ENCODE measurements at places on chromosomes 6 and 20.

DNA sequence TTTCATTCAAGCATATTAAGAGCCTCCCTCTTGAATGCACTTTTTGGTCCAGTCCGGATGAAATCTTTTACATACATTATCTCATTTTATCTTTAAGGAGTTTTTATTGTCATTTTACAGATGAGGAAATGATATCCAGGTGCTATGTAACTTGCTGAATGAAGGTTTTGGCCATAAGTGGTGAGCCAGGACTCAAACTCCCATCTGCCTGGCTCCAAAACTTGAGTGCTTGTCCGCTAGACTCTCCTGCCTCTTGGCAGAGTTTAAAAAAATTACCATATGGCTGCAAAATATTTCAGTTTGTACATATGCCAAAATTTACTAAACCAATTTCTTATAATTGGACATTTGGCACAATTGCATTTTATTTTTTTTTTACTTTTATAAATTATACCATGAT lies 12.2 kb downstream of the PDRG1 start:
- no peak for DNase-seq

DNA sequence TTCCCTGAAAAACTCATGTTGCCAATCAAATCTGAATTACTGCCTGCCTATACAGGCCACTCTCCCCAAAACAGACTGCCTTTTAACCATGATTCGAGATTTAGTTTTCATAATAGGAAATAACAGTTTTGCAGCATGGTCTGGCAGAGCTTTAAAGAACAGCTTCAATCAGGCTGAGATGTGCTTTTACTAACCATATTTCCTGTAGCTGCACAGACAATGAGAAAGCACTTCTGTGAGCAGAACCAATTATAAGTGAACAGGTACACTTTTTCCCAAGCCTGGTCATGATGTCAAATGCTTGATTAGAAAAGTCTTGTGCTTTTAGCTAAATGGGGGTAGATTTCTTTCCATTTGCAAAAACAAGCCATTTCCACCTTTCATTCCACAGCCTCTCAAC lies 108.2 kb downstream of the THEMIS start:
- no peak for DNase-seq

- DNase-seq = no peak
These were observed 200.0 kb upstream of the PMEPA1 start for GRCh38 chr20:57909763-57910331.

DNA sequence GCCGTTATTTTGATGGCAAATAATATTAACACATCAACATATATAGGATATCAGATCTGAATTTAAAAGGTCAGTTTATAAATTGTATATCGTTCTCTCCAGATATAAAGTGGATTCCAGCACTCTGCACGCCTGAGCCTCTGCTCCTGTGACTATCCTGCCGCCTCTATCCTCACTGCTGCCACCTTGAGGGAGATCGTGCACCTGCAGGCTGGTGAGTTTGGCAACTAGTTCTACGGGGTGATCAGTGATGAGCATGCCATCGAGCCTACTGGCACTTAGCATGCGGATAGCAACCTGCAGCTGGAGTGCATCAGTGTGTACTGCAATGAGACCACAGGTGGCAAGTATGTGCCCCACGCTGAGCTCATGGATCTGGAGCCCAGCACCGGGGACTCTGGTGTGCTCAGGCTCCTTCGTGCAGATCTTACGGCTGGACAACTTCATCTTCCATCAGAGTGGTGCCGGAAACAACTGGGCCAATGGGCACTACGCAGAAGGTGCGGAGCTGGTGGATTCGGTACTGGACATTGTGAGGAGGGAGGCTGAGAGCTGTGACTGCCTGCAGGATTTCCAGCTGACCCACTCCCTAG lies 84.9 kb downstream of the FBXO5 start:
- DNase-seq = peak; percentile 60

GRCh38 chr6:161031721-161032495 lies 40.3 kb downstream of the MAP3K4 start:
- no peak for DNase-seq

DNA sequence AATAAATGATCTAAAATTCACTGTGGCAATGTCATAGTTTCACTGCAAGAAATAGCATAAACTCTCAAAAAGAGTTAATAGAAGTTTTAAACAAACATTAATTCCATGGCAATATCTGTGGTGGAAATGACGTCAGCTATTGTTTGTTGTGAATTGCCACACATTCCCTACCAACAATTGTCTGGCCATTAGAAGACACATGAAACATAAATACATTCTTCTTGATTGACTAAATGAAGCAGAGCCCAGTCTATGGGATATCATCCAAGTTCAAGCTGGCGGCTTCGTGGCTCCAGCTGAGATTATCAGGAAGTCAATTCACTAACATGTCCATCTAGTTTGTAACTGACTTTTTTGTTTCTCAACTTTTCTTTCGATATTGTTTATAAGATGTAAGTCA lies 369.0 kb downstream of the ARHGAP18 start:
- no peak for DNase-seq

DNA sequence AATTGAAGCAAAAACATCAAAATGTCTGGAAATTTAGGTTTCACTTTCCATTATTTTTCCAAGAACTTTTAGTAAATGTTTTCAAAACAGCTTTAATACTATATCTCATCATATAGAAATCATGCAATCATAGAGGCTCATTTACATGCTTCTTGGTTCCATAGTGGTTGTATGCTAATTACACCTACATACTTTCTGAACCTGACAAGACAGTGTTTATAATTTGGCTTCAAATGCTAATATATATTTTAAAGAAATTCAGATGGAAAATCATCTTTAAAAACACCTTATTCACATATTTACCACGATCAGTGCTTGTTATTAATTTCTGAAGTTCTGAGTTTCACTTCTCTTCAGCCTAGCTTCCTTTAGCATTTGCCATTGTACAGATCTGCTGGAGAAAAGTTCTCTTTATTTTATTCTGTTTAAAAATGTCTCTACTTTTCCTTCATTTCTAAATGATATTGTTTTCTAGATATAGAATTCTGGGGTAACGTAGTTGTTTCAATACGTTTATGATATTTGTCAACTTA lies 89.9 kb downstream of the PLCB1 start:
- no peak for DNase-seq

- DNase-seq = no peak
These were observed 66.5 kb downstream of the HECA start for GRCh38 chr6:139201378-139201777.

- no peak for DNase-seq
These were observed 144.3 kb upstream of the SULF2 start for GRCh38 chr20:47929368-47930115.

DNA sequence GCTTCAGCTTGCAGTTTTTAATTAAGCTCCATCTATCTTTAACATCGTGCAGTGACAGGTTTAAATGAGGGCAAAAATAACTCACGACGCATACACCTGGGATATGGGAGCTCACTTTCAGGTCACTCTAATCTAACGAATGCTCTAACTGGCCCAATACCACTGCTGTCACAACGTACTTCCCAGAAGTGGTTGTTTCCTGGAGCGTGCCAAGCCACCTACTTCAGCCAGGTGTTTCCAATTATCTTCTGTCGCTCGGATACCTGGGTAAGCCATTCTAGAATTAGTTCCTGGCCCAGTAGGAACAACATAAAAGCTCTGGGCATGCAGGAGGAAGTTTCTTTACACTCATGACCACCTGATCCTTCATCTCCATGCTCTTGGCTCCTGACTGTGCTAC lies 147.4 kb downstream of the FOXC1 start:
- DNase-seq = no peak
